ENCODE measurements at places on chromosomes 2 and 18.

- no peak for DNase-seq
These were observed 36.3 kb upstream of the GREB1L start for GRCh38 chr18:21205695-21206094.

DNA sequence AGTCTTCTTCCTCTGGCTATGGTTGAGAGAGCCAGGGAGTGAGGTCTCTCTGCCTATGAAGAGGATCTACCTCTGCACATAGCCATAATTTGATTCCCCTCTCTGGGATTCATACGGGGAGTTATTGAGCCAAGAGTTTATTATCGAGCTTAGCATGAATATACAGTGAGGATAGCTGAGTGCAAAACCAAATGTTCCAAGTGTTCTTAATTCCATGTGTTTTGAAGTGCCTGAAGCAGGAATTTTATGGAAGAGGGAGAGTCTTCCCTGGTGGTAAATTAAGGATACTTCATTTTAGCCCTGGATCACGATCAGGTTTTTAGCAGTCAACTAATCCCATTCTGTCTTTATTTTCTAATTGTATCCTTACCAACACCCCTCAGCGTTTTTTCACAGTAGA lies 270.6 kb downstream of the C1D start:
- no peak for DNase-seq

DNA sequence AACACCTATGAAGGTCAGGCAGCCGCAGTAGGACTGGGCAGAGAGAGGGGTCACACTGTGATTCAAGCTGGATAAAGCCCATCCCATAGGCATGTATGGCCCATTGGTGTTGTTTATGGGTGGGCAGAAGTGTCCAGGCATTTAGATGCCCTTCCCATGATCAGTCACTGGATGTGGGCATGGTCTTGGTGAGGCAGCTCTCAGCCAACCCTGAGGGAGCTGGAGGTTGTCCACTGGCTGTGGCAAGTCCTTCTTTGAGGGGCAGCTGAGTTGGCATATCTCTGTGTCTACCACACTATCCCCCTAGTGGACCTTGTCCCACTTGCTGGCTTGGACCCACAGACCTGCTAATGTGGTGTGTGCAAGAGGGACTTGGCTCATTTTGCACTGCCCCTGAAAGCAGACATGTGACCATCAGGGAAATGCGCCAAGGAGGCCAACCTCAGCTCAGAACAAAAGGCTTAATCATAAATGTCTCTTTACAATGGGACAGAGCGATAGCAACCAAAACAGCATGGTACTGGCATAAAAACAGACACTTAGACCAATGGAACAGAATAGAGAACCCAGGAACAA lies 82.0 kb downstream of the TMEM17 start:
- DNase-seq, result peak; percentile 91

- DNase-seq, result no peak
These were observed 565.3 kb upstream of the ZNF804A start for GRCh38 chr2:184032983-184033382.

DNA sequence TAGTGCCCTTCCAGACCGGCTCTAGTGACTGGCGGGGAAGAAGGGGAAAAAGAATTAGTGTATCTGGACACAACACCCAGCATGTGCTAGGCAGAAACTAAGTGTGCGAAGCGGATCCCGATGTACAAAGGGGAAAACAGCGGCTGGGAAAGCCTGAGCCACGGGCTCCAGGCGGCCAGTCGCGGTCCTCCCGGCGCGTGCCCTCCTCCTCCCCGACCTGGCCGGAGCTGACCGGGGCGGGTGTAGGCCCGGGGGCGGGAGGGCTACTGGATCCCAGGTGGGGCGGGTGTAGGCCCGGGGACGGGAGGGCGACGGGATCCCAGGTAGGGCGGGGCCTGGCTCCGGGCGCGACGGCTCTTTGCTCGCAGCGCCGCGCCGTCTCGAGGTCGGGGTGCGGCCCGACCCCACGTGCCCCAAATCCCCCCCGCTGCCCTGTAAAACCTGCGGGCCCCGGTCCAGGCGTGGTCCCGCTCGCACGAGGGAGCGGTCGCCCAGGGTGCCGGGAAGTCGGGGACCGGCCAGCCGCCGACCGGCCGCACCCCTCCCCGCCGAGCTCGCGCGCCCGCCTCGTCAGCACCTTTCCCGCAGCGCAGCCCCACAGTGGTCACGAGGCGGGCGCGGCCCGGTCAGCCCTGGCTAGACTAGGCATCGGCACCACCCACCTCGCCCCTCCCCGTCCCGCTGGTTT lies 48.8 kb downstream of the C2orf42 start:
- no peak for DNase-seq

DNA sequence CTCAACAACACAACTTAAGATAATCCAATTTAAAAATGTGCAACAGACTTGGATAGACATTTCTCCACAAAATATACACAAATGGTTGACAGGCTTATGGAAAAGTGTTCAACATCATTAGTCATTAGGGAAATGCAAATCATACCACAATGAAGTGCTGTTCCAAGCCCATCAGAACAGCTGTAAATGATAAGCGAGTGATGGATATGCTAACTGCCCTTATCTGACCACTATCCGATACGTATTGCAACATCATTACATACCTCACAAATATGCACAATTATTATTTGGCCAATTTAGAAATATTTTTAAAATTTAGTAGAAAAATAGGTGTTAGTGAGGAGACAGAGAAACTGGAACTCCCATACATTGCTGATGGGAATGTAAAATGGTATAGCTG lies 62.2 kb downstream of the PPP4R1 start:
- DNase-seq, result no peak

- no peak for DNase-seq
These were observed 86.0 kb downstream of the DTNA start for GRCh38 chr18:34796035-34796657.

GRCh38 chr2:51424418-51424817 lies 392.5 kb upstream of the NRXN1 start:
- DNase-seq, result no peak

- DNase-seq, result no peak
These were observed 150.5 kb downstream of the VAPA start for GRCh38 chr18:10064267-10064666.

GRCh38 chr2:99398303-99398702 lies 61.1 kb downstream of the EIF5B start:
- no peak for DNase-seq

DNA sequence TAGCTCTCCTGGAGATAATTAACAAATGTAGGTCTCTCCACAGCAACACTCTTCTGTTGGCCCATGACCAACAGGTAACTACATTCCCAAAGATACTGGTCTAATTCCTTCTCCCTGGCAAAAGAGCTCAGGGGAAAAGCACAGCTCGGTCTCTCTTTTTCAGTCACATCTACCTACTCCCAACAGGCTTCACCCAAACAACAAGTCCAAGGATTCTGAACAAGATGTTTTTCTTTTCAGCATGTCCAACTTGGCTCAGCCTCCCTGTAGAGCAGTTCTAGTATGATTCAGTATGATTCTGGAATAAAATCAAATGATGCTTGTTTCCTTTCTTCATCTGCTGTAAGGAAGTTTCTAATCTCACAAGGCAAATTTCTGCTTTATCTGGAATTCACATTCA lies 1704.8 kb upstream of the PIK3C3 start:
- no peak for DNase-seq

- DNase-seq, result peak; percentile 3
These were observed 165.7 kb downstream of the RTP5 start for GRCh38 chr2:242034996-242035814.

GRCh38 chr2:98502556-98503335 lies 58.1 kb downstream of the INPP4A start:
- DNase-seq, result peak; percentile 30

GRCh38 chr18:35139517-35139916 lies 98.3 kb downstream of the MAPRE2 start:
- no peak for DNase-seq

DNA sequence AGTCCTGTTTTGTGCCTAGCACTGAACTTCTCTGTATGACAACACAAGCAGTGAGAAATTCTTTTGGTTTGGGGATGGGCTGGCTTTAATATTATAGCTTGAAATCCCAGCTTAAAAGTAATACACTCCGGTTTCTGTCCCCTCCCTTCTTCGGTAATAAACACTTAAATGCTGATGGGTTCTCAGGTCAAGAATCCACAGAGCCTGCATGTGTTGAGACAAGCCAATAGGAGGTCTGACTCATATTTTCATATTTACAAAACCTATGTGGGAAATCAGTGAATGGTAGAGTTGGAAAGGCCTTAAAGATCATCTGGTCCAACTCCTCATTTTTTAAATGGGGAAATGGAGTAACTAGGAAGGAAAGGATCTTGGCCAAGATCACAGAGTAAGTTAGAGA lies 47.5 kb downstream of the VSNL1 start:
- DNase-seq, result no peak

DNA sequence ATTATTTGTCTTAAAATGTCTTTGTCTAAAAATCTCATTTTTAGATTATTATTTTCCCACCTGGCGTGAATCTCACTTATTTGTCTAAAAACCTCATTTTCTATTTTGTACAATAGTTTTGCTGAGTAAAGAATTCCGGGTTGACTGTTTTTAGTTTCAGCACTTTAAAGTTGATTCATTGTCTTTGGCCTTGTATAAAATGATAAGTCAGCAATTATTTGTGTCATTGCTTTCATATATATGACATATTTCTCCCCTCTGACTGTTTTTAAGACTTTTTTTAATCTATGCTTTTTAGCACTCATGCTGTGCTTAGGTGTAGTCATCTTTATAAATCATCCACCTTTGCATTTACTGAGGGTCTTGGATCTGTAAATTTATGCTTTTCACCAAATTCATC lies 92.1 kb upstream of the DOK6 start:
- DNase-seq, result no peak

DNA sequence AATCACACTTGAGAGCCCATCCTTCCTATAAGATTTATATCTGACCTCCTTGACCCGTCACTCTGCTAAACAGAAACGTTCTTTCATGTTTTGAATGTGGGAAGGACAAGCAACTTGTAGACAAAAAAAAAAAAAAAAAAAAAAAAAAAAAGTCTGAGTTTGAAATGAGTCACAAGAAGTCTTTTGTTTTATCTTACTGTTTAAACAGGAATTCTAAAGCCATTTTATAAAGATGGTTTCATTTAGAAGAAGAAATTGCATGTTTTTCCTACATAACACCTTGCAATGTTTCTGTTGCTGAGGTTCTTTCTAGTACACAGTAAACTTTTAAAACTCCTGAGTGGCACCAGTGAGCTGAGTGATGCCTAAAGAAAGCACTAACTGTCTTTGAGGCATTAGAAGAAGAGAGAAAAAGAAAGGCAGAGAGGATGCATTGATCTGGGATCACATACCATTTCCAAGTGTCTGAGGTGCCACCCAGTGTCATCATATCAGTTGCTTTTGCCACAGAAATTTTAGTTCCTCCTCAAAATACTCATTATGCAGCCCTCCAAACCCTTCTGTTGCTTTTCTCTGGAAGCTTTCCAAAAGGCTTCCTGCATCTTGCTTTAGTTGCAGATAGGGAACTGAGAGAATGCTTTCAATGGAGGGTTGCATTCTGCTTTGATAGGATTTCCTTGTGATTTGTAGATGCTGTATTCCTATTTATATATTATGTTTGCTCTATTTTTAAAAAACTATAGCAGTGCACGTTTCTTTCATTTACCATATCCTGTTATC lies 69.1 kb downstream of the ACVR2A start:
- DNase-seq, result peak; percentile 70

DNA sequence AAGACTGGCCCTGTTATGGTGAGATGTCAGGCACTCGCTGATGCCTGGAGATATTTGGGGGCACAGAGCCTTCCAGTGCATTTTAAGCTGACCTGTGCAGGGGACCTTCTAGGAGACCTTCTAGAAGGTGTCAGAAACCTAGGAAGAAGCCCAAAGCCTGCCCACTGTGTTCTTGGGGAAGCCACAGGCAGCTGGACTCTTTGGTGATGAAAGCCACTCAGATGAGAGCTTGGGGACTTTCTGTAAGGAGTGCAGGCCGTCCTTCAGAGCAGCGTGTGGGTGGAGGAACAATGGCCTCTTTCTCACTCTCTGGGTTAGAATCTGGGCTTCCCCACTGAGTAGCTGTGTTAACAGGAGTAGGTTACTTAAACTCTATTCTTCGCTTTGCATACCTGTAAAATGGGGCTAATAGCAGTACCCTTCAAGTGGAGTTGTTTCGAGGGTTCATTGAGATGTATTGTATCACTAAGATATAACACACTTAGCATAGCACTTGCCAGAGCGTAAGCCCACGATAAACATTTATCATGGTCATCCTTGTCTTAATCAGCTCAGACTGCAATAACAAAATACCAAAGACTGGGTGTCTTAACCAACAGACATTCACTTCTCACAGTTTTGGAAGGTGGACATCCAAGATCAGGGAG lies 322.3 kb upstream of the EPAS1 start:
- DNase-seq, result no peak

Data from pons (tissue), 1 donor.